ENCODE measurements at places on chromosomes 7 and 10.

DNA sequence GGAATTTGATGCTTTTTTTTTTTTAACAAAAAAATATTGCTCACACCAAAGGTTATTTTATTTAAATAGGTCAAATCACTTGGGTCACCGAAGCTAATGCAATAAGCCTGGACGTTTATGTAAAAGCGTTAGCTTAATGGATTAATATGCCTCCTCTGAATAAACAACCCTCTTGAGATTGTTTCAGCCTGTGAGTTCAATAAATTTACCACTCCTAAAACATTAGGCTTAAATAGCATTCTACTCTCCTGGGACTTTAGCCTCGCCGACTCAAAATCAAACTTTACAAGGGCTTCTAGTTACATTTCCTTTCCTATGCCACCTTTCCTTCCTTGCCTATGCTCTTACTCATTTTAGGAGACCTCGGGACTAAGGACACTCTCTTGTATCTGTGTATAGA, 79.3 kb downstream of the DNAJB9 start:
- DNase-seq: no peak

DNA sequence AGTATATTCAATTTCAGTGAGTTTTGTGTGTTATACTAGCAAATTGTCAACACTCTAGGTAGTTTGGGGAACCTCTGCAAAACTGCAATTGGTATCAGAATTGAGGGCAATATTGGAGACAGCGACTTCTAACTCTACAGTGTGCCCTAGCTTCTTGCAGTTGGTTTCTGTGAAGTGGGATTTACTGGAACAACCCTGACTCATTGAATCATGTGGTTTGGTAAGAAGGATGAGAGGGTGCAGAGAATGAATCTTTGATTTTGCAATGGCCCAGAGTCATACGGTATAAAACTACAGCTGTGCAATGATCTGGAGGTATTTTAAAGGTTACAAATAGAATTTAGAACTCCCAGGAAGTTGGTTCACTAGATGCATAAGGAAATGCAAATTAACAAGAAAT, 129.1 kb upstream of the PPP1R3A start:
- DNase-seq: no peak

DNA sequence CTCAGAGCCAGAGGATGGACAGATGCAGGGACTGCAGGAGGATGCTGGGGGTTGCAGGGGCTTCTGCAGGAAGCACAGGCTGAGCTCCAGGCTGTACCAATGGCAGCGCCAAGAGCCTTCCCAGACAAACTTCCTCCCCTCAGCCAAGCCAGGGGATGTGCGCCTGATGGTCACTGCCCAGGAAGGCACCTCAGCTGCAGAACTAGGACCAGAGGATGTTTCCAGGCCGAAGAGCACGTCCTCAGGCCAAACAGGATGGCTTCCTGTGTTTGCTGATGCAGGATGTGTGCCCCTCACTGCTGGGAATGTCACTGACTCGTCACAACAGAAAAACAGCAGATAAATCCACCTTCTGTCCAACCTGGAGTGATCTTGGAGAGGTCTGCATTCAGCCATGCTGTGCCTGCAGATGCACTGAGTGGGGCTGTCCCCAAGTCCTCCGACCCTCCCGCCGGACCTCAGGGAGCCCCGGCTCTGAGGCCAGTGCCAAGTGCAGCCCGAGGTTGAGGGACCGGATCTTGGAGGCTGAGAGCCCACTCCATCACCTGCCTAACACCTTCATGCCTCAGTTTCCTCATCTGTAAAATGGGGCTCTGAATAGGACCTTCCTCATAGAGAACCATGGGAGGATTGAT, 152.5 kb upstream of the CHST15 start:
- no peak for DNase-seq

- no peak for DNase-seq
These were observed 20.4 kb downstream of the GRB10 start for GRCh38 chr7:50762337-50762736.

GRCh38 chr7:143361552-143362130, 872 bp downstream of the FAM131B start:
- no peak for DNase-seq
